Ascending aorta (tissue), 2 donors: ENCODE measurements at places on chromosomes 6 and 20.
A peak's percentile ranks its signal among the peaks of the same experiment; 100 is the strongest.

- no peak for DNase-seq
Observed at GRCh38 chr6:34425132-34425497, 754 bp downstream of the RPS10 start.

GRCh38 chr20:35264755-35265154 lies 13.2 kb downstream of the MMP24OS start:
- no peak for DNase-seq

- DNase-seq = no peak
Observed at GRCh38 chr6:149513915-149514314, 29.1 kb upstream of the ZC3H12D start.

DNA sequence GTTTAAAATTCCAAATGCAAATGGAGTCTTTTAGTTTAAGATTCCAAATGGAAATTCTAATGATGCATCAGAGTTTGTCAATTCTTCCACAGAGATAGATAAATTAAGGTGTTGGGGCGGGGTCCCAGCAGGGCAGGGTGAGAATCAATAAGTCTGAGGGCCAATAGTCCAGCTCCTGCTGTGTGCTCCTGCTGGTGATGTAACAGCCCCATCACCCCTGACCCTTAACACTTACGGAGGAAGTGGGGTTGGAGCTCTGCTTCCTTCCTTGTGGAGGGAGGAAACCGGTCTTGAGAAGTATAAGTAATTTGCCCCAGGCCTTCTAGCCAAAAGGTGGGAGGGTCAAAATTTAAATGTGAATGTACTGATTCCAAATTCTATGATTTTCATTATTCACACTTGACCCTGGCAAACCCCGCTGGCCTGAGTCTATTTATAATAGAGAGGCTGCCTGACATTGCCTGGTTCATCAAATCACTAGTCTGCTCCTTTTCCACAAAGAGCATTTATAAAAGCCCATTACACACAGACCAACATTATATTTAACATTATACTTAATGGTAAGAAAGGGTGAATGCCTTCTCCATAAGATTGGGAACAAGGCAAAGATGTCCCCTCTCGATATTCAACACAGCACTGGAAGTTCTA lies 17.2 kb downstream of the ZBTB2 start:
- no peak for DNase-seq

GRCh38 chr6:165668951-165669350 lies 5.9 kb upstream of the PDE10A start:
- DNase-seq = no peak

DNA sequence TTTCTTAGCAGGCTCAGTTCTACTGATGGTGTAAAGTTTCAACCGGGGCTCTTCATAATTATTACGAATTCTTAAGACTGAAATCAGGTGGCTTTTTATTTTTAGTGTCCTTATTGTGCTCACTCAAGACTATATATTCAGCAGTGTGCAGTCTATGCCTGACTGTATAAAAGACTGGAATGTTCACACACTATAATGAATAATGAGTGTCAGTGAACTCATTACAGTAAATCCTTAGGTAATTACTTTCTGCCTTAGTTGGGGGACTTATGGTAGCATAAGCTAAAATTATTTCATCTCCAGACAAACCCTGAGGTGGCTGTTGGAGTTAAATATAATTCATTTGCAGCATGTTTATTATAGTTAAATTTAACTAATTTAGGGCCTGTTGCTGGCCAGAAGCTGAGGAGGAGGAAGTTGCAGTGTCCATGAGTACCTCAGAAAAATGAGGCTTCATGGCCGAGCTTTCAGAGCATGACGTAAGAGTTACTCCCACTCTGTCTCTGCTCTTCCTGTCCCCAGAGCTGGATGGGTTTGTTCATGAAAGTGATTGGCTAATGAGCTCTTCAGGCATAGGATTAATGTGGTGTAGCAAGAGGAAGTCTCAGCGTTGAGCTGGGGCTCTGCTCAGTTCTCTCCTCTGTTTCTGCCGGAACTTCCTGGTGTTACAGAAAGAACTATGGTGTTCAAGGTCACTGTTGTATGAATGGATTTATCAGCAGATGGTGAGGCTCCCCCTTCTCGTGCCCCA lies 335.7 kb downstream of the NRN1 start:
- no peak for DNase-seq

GRCh38 chr6:125747589-125748405 lies 1.6 kb upstream of the HEY2 start:
- DNase-seq = peak; percentile 76

DNA sequence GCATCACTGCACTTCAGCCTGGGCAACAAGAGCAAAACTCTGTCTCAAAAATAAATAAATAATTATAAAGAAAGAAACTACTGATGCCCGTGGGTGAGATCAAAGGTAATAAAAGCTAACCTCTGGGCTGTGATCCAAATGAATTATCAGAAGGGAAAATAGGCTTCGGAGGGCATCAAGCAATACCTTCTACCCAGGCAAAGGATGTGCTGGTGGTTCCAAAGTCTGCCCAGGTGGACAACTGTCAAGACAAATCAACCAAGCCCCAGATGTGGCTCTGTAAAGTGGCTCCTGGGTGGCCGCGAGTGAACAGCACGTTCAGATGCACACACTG lies 95.6 kb downstream of the SCML4 start:
- no peak for DNase-seq

GRCh38 chr6:16249971-16250370 lies 11.6 kb downstream of the GMPR start:
- no peak for DNase-seq

DNA sequence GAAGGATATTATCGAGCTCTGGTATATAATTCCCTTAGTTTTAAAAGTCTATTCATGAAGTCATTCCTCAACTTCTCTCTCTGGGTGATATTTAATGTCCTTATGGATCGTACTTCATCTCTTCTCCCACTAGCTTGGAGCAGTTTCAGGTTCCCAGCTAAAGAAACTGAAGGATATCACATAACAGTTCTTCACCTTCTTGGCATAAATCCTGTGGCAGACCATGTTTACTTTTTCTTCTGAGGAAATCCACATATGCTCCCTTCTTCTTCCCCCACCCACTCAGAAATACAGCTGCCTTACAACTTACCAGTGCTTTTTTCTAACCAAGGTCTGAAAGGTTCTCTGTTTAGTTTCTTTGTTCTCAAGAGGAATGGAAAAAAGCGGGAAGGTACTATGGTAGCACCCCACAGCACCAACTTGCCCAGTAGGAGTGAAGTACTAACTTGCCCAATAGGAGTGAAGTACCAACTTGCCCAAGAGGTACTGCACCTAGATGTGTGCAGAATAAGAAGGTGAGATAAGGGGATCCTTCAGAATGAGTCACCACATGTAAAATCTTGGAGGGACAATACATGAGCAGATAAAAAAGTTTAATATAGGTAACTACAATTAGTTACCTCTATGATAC lies 53.1 kb downstream of the TSPYL4 start:
- DNase-seq = no peak

DNA sequence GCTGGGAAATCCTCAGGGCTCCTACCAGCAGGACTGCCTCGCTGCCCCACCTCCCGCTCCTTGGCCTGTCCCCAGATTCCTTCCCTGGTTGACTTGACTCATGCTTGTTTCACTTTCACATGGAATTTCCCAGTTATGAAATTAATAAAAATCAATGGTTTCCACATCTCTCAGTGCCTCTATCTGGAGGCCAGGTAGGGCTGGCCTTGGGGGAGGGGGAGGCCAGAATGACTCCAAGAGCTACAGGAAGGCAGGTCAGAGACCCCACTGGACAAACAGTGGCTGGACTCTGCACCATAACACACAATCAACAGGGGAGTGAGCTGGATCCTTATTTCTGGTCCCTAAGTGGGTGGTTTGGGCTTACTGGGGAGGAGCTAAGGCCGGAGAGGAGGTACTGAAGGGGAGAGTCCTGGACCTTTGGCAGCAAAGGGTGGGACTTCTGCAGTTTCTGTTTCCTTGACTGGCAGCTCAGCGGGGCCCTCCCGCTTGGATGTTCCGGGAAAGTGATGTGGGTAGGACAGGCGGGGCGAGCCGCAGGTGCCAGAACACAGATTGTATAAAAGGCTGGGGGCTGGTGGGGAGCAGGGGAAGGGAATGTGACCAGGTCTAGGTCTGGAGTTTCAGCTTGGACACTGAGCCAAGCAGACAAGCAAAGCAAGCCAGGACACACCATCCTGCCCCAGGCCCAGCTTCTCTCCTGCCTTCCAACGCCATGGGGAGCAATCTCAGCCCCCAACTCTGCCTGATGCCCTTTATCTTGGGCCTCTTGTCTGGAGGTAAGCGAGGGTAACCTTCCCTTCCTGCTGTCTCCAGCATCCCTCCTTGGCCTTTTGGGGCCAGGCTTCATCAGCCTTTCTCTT lies at the start of gene CFB:
Gene CFB, plus strand, starts transcription at position 589 of the 863 bp plus-strand sequence. Its CDS starts 127 bp downstream, at position 716.
- peak; percentile 94 for DNase-seq

- no peak for DNase-seq
Observed at GRCh38 chr6:156870924-156871539, 93.9 kb downstream of the ARID1B start.

- no peak for DNase-seq
Observed at GRCh38 chr6:17591287-17591686, 8.8 kb upstream of the FAM8A1 start.

DNA sequence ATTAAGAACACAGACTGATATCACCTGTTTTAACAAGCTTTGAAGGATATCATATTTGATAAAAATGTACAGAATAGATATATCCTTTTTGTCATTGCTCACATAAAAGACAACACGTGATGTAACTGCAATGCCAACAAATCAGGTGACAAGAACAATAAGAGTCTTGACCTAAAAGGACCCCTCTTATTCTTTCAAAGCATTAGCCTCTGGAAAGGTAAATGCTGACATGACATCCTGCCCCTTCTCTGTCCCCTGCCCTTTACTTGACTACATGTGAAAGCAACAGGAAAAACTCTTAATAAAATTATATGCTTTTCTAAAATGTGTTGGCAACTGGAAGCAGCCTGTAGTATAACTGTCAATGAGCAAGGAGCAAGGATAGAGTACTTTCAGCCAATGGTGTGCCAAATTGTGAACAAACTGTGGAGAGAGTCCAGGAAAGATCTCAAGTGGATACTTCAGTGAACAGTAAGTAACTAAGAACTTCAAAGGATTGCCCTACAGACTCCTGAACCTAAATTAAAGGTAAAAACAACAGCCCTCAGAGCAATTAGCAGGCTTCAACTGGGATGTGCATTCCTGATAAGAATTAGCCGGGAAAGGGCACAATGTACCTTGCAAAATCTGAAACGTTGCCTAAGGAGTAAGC lies 16.3 kb downstream of the PTPRK start:
- DNase-seq = no peak

GRCh38 chr6:147716434-147716833 lies 207.9 kb downstream of the SAMD5 start:
- no peak for DNase-seq

DNA sequence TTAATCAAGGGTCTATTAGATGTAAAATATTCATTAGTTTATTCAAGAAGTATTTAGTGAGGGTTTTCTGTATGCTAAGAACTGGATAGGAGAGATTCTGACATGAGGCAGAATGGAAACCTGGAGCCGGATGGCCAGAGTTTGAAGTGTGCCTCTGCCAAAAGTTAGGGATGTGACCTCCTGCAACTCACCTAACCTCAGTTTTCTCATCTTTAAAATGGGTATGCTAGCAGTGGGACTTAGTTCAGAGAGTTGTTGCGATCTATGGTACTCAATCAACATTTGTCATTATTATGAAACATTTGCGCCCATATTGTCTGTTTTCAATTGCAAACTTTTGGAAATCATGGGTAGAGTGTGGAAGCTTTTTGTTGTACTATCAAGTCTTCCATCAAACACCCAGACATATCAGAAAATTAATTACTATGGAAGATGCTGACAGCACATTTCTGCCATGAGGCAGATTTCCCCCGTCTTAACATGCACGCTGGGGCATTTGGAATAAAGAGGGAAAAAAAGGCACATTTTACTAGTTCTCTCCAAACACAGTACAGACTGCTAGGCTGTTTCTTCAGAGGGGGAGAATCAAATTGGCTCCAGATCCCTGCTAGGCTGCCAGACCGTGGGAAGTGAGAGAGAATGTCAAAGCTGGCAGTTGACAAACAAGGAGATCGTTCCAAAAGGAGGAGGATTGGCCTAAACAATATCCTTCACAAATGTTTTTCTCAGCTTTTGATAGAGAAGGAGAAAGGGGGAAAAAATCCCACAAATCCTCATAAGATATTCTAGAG lies 205.3 kb upstream of the TSHZ2 start:
- DNase-seq = no peak

GRCh38 chr6:6861351-6861894 lies 246.3 kb upstream of the RREB1 start:
- DNase-seq = no peak

DNA sequence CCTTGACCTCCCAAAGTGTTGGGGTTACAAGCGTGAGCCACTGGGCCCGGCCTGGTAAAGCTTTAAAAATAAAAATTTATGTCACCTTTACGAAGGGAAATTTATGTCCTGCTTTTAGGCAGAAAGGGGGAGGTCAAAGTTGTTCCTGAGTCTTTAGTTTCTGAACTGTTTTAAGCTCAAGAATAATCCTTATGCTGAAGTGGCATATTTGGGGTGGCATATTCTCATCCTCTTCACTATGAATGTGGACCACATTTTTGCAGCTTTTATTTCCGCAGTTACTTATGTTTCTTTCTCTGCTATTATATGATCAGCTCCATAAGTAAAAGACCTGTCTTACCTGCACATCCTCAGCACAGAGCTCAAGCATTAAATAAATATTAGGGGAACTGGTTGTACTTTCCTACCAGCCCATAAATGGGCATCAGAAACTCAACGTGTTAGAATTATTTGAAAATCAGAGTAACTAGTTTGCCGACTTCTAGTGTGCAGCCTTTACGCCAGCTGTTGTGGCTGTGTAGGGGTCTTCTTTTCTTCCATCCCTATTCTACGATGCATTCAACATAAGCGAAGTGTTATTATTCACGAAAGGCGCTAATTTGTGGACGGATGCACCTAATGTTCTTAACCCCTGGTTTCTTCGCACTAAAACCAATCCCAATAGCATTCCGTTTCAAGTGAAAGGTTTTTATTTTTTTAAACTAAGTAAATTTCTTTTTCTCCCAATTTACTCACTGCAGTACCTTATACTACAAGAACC lies 867 bp upstream of the AKAP7 start:
- no peak for DNase-seq

GRCh38 chr20:51385646-51386530 lies 156.6 kb downstream of the NFATC2 start:
- DNase-seq = no peak

- no peak for DNase-seq
Observed at GRCh38 chr20:3210346-3210745, 1.0 kb downstream of the ITPA start.

DNA sequence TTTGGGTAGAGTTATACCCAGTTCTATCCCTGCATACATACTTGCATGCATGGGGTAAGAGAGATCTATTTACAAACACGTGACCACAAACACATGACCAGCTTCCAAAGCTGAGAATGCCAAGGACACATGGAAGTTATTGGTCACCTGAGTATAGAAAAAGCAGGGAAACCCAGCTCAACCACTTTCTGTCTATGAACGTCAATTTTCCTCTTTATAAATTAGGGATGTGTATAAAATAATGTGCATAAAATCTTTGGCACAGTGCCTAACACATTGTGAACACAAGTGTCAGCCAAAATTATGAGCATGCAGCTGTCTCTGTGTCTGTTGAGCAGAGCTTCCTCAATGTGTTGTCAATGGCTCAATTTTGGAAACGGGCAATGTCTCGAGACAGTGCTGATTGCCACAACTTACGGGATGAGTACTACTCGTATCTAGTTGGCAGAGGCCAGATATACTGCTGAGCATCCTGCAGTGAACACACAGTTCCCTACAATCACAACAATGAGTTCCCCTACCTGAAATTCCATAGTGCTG lies 44.9 kb downstream of the TPD52L1 start:
- DNase-seq = no peak
